ENCODE measurements at places on chromosomes 4 and X.

DNA sequence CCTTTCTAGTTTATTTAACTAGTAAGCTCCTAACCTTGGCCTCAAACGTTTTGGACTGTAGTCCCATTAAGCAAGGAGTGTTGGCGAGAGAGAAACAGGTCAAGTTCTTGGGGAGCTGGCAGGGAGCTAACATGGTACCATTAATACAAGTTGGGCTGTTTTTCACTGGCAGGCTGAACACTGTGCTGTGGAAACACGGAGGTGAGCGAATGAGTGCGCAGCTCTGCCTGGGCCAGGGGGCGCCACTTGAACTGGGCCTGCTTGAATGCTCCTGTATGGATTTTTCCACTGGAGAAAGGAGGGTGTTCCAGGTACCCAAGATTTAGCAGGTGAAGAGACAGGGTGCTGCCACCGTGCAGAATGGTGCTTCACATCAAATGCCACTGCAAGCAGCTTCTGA, 7.4 kb upstream of the SMS start:
- DNase-seq, result no peak

GRCh38 chr4:37561803-37562207, 124.4 kb downstream of the RELL1 start:
- DNase-seq, result peak; percentile 58

GRCh38 chr4:95761871-95762270, 78.0 kb upstream of the PDHA2 start:
- DNase-seq, result peak; percentile 17

- no peak for DNase-seq
These were observed 28.6 kb downstream of the TEX13A start for GRCh38 chrX:105191878-105192277.

DNA sequence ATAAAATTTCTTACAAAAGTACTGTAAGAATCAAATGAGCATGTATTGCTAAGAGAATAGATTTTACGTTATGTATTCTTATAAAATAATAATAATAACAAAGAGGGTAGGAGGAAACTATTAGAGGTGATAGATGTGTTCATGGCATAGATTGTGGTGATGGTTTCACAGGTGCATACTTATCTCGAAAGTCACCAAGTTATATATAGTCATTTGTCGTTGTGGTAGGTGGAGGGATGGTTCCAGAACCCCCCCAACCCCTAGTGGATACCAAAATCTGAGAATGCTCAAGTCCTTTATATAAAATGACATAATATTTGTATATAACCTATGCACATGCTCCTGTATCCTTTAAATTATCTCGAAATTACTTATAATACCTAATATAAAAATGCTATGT, 36.7 kb upstream of the H2AZ1 start:
- DNase-seq, result no peak

DNA sequence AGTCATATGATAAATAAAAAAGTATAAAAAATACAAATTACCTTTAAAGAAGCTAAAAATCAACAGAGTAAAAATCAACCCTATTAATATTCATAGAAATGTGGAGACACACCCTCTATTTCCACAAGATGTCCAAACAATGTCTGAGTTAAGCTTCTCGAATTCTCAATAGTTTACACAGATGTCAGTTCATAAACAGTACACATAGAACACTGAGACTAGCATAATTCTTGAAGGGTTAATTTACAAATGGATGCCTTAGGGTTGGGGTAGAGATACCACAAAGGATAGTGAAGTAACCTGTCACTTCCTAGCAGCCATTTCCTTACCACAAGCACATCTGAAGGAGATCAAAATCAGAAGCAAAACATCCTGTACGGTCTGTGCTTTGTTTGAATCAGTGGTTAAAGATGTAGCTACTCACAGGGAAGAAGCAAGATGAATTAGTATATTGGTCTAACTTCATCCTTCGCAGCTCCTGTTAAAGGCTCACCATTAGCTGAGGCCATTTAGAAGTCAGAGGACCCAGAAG, 2393.9 kb downstream of the ARAP2 start:
- peak; percentile 54 for DNase-seq

GRCh38 chr4:83782591-83782990, 246.7 kb downstream of the GPAT3 start:
- no peak for DNase-seq

DNA sequence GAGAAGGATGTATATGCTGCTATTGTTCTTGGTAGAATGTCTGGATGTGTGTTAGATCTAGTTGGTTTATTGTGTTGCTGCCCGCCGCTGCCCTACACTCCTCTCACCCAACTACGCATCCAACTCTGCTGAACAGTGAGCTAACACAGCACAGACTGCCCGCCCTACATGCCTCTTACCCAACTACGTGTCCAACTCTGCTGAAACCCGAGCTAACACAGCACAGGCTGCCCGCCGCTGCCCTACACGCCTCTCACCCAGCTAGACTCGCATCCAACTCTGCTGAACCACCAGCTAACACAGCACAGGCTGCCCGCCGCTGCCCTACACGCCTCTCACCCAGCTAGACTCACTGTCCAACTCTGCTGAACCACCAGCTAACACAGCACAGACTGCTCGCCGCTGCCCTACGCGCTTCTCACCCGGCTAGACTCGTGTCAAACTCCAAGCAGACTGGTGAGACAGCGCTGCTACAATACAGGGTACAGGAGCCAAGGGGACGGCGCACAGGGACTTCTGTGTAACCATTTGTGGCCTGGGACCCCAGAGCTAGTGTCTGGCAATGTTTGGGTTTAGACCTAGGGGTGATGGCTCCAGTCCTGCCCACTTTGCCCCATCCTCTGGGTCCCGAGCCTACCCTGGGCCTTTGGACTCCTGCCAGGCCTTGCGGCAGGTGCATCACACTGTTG, 11.6 kb upstream of the CTBP1 start:
- DNase-seq, result no peak

DNA sequence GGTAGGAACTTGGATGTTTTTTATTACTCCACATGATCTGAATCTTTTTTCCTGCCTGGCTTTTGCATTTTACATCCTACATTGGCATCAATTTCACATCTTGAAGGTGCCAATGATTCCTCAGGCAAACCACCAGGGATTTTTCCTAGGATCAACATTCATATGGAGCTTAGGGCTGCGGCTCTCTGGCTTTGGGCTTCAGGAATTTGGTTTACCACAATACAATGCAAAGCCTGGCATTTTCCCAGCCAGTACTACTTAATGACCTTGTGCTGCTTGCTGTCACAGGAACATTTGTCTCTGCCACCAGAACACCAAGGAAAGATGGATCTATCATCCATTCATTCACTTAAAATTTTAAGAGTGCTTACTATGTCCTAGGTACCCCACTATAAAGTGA, 180.7 kb downstream of the PDGFC start:
- DNase-seq, result no peak

GRCh38 chr4:85210353-85210752, 243.9 kb upstream of the WDFY3 start:
- no peak for DNase-seq

GRCh38 chr4:34664051-34664450, 1580.3 kb downstream of the ARAP2 start:
- DNase-seq, result no peak

All from non-pigmented ciliary epithelial cell (primary cell).